ENCODE measurements at places on chromosomes 3 and 15.
A peak's percentile ranks its signal among the peaks of the same experiment; 100 is the strongest.

DNA sequence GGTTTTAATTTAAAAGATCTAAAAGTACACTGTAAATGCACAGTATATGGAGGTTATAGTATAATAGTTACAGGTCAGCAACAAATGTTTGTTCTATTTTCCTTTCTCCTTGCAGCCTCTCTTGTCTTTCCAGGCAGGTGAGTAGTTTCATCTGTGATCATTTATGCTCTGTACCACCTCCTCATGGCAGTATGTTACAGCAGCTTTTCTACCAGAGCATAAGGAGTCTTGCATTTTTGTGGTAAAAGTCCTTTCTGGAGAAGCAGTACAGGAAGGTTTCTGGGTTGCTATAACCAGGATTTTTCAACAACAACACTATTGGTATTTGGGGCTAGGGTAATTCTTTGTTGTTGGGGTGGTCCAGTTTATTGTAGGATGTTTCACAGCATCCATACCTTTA lies 59.5 kb downstream of the ZNF609 start:
- no peak for DNase-seq

GRCh38 chr3:136682740-136683312 lies 69.4 kb downstream of the STAG1 start:
- no peak for DNase-seq

DNA sequence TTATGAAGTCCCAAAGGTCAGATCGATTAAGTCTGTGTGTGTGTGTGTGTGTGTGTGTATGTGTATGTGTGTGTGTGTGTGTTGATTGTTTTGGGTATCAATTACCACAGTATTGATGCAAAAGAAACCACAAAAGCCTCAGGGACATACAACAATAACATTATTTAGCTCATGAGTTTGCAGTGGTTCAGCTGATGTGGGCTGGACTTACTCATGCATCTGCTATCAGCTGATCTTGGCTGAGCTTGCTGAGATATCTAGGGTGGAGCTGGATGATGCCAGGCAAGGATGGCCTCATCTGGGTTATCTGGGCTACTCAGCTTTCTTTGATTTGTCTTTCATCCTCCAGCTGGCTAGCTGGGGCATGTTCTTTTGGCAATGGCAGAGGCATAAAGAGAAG lies 82.4 kb upstream of the PRR23C start:
- no peak for DNase-seq

DNA sequence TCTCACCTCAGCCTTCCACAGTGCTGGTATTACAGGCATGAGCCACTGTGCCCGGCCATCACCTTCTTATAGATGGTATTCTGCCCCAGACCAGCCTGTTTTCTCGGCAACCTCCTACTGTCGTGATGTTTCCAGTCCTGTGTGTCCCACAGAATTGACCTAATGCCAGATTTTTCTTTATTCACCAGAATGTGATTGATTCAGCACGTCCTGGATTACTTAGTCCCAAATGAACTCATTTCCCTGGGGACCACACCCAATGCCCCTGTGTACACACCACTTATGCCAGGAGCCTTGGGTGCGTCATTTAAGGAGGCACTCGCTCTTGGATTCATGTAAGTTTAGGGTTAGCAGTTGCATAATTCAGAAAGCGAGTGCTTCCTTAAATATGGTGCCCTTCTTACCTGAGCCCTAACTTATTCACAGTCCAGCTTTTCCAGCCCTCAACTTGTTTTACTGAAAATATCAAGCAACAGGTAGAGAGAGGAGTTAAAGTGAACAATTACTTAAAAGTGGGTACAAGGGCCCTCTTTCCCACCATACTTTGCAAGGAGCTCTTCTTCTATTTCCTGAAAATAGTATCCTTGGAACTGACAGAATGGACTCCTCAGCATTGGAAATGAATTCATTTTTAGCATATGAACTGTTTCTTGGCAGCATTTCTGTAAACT lies 64.6 kb upstream of the UBE2E1 start:
- no peak for DNase-seq

DNA sequence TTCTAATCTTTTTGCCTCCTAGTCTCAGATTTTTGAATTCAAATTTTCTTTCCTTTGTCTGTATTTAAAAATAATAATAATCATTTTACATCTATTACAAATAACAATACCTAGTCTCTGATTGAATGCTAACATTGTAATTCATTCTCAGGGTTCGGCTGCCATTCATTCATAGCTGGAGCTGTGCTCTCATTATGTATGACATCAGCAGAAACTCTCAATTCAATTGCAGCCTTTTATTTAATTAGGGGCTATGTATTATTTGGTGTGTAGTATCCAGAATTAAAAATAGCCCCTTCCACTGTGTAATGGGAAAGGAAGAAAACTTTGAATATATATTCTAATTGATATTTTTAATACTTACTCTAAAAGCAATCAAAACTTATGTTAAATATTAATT lies 270.4 kb upstream of the MDFIC2 start:
- no peak for DNase-seq

- DNase-seq = no peak
Observed at GRCh38 chr3:178810181-178810580, 261.4 kb downstream of the ZMAT3 start.

GRCh38 chr3:46628901-46629369 lies 16.6 kb downstream of the FAM240A start:
- no peak for DNase-seq

GRCh38 chr3:27431116-27431515 lies 53.1 kb downstream of the SLC4A7 start:
- DNase-seq = no peak

GRCh38 chr3:30578479-30578878 lies 27.9 kb upstream of the TGFBR2 start:
- DNase-seq = no peak

DNA sequence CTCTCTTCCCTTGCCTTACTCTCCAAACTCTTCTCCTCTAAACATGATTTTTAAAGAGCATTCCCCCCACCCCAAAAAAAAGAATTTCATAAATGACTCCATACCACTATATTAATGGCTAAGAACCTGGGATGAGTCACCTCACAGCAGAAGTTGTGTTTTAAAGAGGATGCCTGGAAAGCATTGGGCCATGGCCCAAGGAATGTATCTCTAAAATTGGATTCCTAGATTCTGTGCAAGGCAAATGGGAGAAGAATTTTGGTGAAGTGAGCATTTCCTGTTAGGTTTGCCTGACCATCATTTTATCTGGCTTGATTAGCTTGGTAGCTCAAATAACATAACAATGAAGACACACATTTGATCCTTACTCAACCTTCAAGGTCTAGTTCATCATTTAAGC lies 251.4 kb downstream of the NR1D2 start:
- no peak for DNase-seq

- DNase-seq = no peak
Observed at GRCh38 chr15:40016224-40016865, 22.6 kb downstream of the SRP14 start.

GRCh38 chr3:118782755-118783202 lies 251.9 kb downstream of the IGSF11 start:
- no peak for DNase-seq

DNA sequence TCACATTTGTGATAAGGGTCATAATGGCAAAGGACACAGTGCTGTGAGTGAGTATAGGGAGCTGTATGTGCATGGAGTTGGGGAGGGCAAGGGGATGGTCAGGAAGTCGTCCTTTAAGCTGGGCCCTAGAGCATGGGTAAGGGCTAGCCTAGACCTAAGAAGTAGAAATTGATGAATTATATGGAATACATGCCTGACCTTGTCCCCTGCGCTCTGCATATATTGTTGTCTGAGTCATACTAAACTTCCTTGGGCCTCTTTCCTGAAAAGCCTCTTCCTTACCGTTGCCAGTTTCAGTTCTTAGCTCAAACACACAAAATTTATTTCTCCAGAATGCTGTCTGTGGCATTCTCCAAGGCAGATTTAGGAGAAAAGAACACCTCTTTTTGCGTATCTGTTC lies 4.6 kb downstream of the SNRK start:
- no peak for DNase-seq

GRCh38 chr15:60761505-60761845 lies 282.5 kb upstream of the ICE2 start:
- no peak for DNase-seq

DNA sequence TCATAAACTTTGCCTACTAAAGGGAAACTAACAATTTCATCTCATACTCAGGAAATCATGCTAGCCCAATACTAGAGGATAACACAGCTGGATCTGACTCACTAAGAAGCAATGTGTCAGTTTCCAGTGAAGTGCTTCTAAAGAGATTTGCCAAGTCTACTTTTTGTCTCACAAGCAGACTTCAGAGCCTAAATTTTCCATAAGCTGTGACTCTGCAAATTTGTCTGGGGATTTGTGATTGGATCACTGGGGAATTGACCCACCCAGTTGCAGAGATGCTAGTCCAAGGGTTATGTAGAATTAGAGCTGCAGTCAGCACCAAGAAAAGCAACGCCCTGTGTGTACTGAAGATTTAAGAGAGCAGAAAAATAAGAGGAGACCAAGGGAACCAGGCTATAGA lies 647.1 kb downstream of the NTRK3 start:
- DNase-seq = no peak

- peak; percentile 52 for DNase-seq
Observed at GRCh38 chr3:10753964-10754363, 62.1 kb upstream of the SLC6A11 start.

GRCh38 chr3:187919048-187919447 lies 173.8 kb upstream of the BCL6 start:
- DNase-seq = peak; percentile 32

- no peak for DNase-seq
Observed at GRCh38 chr3:21790466-21790865, 39.5 kb upstream of the ZNF385D start.

DNA sequence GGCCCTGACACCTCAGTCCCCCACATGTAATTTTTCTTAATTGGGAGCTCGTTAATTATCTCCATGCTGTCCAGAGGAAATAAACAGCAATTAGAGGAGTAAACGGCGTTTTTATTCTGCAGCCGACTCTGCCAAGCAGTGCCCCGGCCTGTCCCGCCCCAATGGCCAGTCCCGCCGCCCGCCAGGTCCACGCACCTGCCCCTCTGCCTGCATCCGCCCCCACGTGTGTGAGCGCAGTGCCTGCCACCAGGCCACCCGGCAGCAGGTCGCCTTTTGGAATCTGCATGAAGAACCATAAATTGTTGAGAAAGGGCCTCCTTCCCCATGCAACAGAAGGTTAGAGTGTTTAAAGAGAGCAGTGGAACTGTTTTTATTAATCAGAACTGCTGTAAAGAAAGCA lies 87.5 kb upstream of the LINGO1 start:
- no peak for DNase-seq

DNA sequence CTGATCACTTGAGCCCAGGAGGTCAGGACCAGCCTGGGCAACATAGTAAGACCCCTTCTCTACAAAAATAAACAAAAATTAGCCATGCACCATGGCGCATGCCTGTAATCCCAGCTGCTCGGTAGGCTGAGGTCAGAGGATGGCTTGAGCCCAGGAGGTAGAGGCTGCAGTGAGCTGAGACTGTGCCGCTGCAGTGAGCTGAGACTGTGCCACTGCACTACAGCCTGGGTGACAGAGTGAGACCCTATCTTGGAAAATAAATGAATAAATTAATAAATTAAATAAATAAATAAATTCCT lies 10.8 kb downstream of the SHISA5 start:
- DNase-seq = no peak

GRCh38 chr15:45129651-45130129 lies at the start of the genes DUOX1 and DUOXA1:
Gene DUOX1 (plus strand): TSS chr15:45129994. CDS start chr15:45131967, 1,973 bp downstream.
Gene DUOXA1 (minus strand): TSS chr15:45129879. CDS start chr15:45123014, 6,865 bp downstream.
- DNase-seq = peak; percentile 44

- DNase-seq = no peak
Observed at GRCh38 chr3:25820366-25820765, 30.5 kb downstream of the OXSM start.

GRCh38 chr3:136898549-136898948 lies 36.5 kb downstream of the NCK1 start:
- DNase-seq = no peak

- DNase-seq = no peak
Observed at GRCh38 chr3:99324636-99325203, 313.7 kb upstream of the COL8A1 start.

- no peak for DNase-seq
Observed at GRCh38 chr15:55546718-55547117, 38.7 kb upstream of the DNAAF4 start.

GRCh38 chr3:138364356-138365252 lies 16.2 kb downstream of the MRAS start:
- no peak for DNase-seq

DNA sequence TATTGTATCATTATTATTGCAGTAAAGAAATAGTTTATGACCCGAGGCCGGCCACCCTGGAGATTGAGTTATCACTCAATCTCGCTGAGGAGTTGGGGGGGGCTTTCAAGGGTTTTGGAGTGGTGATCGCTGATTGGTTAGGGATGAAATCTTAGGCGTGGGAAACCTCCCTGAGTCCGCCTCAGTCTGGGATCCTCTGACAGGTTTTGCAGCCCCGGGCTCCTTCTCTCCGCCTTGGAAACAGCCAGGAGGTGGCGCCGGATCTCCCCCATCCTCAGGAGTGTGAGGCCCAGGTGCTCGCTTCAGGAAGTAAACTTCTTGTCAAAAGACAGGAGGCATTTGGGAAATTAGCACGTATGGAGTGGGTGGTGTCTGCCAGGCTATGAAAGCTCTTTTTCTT lies 41.1 kb upstream of the SEC61A1 start:
- DNase-seq = peak; percentile 8

GRCh38 chr3:32374788-32375595 lies 16.7 kb upstream of the CMTM7 start:
- DNase-seq = peak; percentile 34

DNA sequence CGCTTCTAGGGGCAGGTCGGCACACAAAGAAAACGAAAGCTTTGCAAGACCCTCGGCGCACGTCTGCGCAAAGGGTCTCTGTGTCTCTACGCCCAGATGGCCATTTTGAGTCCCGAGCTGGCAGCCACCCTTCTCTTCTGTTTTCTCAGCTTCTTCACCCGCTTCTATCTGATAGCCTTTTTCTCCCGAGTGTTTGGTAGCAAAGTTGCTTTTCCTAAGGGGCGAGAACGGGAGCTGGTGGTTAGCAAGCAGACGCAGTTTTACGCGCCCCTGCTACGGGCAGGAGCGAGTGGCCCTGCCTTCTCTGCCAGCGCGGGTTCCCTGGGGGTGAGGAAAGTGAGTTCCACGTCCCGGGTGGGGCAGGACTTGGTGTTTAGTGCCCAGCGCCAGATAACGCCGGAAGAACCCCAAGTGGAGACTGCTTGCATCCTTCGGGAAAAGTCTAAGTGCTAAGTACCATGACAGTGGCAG lies 2.9 kb upstream of the MKRN2 start:
- no peak for DNase-seq

GRCh38 chr15:49989498-49989897 lies 129.5 kb downstream of the ATP8B4 start:
- DNase-seq = no peak

- no peak for DNase-seq
Observed at GRCh38 chr3:172314591-172315160, 133.6 kb downstream of the GHSR start.

Measured in stimulated activated CD4-positive, alpha-beta T cell treated with anti-CD3 and anti-CD28 coated beads, Interleukin-4, amount 100 ng/mL, for 1 hour (primary cell).